ENCODE measurements at places on chromosomes 13 and 19.
A peak's percentile ranks its signal among the peaks of the same experiment; 100 is the strongest.

DNA sequence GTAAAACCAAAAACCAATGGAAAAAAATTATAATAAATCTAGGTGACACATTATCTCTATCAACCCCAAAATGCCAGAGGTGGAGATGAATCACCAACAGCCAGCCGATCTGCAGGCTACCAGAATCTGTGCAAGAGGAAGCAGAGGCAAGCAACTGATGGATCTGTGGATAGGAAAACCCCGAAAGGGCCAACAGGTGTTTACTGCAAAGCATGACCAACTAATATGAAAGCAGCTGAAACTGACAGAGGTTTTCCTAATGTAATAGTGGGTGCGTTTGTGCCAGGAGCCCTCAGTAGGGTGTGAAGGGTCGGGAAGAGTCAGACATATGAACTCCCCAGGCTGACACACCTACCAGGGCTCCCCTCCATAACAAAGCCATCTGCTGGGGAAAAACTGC, 554.6 kb downstream of the RFC3 start:
- peak; percentile 16 for DNase-seq

DNA sequence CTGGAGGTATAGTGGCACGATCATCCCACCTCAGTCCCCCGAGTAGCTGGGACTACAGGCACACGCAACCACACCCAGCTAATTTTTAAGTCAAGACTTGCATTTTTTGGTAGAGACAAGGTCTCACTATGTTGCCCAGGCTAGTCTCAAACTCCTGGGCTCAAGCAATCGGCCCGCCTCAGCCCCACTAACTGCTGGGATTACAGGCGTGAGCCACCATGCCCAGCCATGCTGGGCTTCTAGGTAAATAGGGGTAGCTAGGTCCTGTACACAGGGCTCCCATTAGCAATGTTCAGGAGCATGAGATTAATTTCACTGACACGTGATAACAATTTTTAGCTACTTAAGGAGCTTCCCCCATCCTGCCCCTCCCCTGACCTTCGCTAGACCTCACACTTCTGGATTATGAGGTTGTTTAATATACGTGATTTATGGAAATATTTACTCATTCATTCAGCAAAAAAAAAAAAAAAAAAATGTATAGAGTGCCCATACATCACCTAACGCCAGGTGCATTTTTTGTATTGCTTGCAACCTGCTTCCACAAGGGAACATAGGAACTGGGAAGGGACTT, 19.2 kb downstream of the TMEM272 start:
- no peak for DNase-seq

DNA sequence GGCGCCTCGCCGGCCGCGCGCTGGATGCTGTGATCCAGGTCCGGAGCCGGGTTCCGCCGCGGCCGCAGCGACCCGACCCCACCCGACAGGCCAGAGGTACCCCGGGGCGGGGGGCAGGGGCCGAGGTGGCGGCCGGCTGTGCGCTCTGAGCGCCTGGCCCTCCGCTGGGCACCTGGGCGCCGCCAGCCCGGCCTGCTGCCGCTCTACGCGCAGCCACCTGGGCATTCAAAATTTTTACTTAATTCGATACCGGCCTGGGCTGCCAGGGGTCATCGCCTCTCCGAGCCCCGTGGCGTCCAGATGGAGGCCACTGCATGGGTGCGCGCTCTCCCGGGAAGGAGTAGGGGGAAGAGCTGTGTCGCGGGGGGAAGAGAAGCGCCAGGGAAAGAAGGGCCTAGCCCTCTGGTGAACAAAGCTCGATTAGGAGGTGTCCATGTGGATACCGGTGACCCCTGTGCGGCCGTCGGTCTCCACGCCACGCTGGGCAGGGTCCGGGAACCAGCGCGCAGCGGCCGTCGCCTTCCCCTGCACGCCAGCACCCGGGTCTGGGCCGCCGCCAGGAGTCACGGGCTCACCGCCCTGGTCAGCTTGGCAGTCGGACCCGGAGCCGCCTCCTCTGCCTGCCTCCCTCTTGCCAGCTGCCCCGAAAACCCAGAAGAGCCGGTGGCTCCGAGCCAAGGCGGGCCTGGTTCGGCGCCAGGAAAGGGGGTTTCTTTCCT, 666 bp downstream of the BIVM start:
- peak; percentile 13 for DNase-seq

DNA sequence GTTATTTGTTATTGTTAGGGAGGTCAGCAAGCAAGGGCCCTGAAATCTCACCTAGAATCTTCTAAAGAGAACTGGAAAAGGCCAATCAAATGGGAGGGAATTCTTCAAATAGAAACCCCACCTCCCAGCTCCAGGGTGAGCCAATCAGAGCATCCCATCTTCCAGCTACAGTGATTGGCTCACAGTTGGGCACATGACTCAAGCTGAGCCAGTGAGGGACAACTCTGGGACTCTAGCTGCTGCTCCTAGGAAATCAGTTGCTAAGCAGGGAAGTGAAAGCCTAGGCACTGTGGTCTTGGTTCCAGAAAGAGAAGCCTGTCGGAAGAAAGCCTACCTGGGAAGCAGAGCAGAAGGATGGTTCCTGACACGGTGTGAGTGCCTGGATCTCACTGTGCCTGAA, 13.4 kb downstream of the TM6SF2 start:
- no peak for DNase-seq

DNA sequence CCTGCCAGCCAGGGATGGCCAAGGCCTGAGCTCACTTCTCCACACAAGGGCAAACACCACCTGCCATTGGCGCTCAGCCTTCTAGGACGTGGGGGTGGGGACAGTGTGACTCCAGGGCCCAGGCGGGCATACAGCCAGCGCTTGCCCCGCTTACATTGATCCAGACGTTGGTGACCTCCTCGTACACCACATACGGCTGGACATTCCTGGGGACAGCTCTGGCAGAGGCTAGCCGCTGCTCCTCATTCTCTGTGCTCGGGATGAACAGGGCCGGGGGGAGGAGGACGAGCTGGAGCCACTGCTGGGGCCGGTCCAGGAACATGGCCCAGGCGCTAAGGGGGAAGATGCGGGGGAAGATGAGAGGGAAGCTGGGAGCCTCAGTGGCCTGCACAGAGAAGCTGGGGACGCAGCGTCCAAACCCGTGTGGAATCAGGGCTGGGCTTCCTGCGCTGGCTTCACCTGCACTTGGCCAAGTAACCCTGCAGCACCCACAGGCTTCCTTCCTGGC, 25.1 kb upstream of the MYDGF start:
- no peak for DNase-seq

DNA sequence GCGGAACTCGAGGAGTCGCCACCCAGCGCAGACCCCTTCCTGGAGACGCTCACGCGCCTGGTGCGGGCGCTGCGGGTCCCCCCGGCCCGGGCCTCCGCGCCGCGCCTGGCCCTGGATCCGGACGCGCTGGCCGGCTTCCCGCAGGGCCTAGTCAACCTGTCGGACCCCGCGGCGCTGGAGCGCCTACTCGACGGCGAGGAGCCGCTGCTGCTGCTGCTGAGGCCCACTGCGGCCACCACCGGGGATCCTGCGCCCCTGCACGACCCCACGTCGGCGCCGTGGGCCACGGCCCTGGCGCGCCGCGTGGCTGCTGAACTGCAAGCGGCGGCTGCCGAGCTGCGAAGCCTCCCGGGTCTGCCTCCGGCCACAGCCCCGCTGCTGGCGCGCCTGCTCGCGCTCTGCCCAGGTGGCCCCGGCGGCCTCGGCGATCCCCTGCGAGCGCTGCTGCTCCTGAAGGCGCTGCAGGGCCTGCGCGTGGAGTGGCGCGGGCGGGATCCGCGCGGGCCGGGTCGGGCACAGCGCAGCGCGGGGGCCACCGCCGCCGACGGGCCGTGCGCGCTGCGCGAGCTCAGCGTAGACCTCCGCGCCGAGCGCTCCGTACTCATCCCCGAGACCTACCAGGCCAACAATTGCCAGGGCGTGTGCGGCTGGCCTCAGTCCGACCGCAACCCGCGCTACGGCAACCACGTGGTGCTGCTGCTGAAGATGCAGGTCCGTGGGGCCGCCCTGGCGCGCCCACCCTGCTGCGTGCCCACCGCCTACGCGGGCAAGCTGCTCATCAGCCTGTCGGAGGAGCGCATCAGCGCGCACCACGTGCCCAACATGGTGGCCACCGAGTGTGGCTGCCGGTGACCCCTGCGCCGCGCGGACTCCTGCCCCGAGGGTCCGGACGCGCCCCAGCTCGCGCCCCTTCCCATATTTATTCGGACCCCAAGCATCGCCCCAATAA, 2.3 kb downstream of the AMH start:
- no peak for DNase-seq

GRCh38 chr13:44713788-44714469, 137.8 kb upstream of the TSC22D1 start:
- DNase-seq: peak; percentile 98

DNA sequence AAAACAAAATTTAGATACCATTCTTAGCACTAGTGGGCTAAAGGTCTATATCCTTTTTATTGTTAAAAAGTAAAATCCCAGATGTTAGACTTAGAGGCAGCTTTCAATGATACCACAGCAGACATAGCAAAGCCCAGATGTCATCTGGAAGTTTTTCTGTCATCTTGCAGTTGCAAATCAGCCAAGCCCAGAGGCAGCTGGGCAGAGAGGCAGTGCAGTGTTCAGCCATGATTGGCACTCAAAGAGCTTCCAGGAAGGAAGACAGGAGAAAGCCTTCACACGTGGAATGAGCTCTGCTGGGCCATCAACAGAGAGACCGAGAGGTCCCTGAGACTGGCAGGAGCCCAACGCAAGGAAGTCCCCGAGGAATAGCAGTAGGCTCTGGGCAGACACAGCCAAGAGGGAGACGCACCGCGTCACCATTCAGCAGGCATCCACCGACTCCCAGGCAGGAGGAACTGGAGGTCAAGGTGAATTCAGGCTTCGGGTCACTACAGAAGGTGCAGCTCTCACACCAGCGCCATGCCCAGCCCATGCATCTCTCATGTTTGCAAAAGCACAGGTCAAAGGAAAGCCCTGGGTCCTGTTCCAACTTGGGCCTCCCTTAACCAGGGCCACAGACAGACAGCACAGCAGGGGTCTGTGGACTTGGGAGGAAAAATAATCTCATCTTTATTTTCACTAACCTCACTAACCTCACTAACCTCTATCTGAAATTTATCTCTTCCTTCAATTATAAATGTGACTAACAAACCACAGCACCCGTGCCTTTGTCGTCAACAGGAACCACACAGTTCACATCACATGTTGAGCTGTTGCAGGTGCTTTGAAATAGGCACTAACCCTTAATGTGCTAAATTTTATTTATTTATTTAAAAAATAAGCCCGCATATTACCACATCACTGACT, 54.9 kb downstream of the TUBGCP3 start:
- no peak for DNase-seq

- no peak for DNase-seq
Measured at GRCh38 chr13:100835695-100836094, 161.1 kb upstream of the TMTC4 start.

DNA sequence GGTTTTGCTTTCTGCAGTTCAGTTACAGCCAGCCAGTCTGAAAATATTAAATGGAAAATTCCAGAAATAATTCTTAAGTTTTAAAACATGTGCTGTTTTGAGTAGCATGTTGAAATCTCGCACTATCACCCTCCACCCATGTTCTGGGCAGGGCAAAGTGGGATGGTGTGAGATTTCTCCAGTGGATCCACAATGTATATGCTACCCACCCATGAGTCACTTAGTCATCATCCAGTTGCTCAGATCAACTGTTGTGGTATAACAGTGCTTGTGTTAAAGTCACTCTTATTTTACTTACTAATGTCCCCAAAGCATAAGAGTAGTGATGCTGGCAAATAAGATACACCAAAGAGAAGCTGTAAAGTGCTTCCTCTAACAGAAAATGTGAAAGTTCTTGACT, 56.4 kb downstream of the CYSLTR2 start:
- no peak for DNase-seq

- no peak for DNase-seq
Measured at GRCh38 chr19:32227561-32228165, 117.7 kb upstream of the ZNF507 start.

GRCh38 chr13:24802074-24802473, 38.1 kb downstream of the RNF17 start:
- no peak for DNase-seq

GRCh38 chr19:32188921-32189320, 156.5 kb upstream of the ZNF507 start:
- no peak for DNase-seq

- DNase-seq: no peak
Measured at GRCh38 chr19:38319421-38320258, at the start of gene KCNK6. TSS of gene KCNK6 (plus strand) at chr19:38319845. CDS start at chr19:38319951, 106 bp downstream.

DNA sequence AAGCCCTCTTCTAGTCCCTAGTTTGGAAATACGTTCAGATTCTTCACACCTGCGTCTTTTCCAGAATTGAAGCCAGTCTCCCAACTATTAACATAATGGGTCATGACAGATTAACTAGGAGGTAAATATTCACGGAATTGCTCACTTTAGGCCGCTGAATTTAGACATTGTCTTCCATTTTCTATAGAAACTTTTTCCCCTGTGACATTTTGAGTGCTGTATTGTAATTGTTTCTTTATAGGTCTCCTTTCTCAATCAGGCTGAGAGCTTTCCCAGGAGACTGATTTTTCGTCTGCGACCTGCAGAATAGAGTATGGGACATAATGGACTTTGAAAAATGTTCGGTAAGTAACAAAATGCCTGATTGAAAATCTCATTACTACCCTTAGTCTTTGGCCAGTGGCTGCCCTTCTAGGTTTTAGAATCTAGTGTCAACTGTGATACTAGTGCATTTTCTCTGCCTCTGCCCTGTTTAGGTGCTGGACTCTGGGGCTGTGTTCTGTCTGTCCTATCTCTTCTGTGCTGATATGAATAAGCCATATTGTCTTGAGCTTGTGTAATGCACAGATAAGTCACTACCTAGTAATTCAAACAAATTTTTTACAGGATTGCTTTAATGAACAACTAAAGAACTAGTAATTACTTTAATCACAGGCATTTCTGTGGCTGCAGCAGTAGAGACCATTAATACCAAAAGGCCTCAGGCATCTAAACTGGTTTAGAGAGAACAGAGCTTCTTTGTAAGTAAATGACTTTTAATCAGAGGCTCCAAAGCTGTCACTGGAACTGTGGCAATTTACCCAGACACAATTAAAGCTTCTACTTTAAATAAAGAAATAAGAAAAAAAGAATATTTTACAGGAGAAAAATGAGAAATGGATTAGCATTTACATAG, 122.4 kb upstream of the FREM2 start:
- DNase-seq: no peak

- DNase-seq: peak; percentile 92
Measured at GRCh38 chr19:49148784-49149651, 6.2 kb downstream of the HRC start.

DNA sequence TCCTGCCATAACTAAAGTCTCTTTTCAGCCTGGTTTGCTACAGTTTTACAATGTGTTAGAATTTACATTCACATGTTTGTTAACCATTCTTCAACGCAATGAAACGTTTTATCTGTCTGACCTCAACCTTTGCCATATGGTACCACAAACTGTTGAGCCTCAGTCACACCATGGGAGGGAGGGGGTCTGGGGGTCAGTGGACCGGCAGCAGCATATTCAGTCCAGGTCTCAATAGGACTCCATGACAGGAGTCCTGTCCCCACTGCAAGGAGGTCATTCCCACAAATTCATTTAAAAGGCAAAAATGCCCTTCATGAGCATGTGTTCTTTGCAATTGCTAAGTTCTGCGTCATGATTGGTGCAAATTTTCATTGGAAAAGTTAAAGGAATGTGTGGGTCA, 66.6 kb upstream of the OLFM4 start:
- DNase-seq: no peak

GRCh38 chr19:58575183-58576041, 2.3 kb upstream of the MZF1 start:
- DNase-seq: peak; percentile 90

- no peak for DNase-seq
Measured at GRCh38 chr19:23792784-23793183, 34.1 kb upstream of the ZNF681 start.

- DNase-seq: no peak
Measured at GRCh38 chr19:3537438-3538240, 1.3 kb upstream of the TEKTIP1 start.

GRCh38 chr19:4676955-4677731, 7.0 kb upstream of the MYDGF start:
- DNase-seq: peak; percentile 24

- no peak for DNase-seq
Measured at GRCh38 chr19:4555657-4556561, 3.6 kb downstream of the SEMA6B start.

All from fibroblast of skin of abdomen (primary cell).